ENCODE measurements at places on chromosomes 12 and 14. TPM values are rescaled to one million over a fixed set of nuclear protein-coding genes. Genes with fewer than 3 reads are reported as not detected.
A peak's percentile ranks its signal among the peaks of the same experiment; 100 is the strongest.

DNA sequence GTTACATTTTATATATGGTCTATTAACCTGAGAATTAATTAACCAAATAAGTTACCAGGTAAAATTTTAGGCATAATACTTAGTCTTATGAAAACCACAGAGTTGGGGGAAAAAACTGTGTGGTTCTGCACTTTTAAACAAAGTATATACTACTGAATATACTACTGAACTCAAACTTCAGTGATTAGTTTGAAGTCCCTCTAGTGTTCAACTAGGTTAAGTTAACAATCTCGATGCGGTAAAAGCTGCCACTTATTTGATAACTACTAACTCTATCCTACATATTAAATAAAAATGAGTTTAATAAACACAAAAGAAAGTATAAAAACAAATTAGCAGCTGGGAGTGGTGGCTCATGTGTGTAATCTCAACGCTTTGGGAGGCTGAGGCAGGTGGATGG is 56.7 kb downstream of the MED13L start:
- no peak for DNase-seq

C3AR1 gene
- 0.22 TPM for total RNA-seq

- peak; percentile 41 for DNase-seq
Observed at GRCh38 chr12:94875525-94875924, 128.0 kb downstream of the NDUFA12 start.

DNA sequence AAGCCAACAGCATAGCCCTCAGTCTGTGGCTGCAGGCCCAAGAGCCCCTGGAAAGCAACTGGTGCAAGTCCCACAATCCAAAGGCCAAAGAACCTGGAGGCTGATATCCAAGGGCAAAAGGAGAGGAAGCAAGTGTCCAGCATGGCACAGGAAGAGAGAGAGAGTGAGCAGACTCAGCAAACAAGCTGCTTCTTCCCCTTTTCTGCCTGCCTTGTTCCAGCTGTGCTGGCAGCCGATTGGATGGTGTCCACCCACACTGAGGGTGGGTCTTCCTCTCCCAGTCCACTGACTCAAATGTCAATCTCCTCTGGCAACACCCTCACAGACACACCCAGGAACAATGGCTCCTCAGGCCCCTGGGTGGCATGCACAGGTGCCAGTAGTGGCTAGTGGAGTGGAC is 33.5 kb downstream of the SMCO2 start:
- DNase-seq: no peak

- peak; percentile 14 for DNase-seq
Observed at GRCh38 chr12:116551952-116552772, 7.0 kb upstream of the MAP1LC3B2 start.

DNA sequence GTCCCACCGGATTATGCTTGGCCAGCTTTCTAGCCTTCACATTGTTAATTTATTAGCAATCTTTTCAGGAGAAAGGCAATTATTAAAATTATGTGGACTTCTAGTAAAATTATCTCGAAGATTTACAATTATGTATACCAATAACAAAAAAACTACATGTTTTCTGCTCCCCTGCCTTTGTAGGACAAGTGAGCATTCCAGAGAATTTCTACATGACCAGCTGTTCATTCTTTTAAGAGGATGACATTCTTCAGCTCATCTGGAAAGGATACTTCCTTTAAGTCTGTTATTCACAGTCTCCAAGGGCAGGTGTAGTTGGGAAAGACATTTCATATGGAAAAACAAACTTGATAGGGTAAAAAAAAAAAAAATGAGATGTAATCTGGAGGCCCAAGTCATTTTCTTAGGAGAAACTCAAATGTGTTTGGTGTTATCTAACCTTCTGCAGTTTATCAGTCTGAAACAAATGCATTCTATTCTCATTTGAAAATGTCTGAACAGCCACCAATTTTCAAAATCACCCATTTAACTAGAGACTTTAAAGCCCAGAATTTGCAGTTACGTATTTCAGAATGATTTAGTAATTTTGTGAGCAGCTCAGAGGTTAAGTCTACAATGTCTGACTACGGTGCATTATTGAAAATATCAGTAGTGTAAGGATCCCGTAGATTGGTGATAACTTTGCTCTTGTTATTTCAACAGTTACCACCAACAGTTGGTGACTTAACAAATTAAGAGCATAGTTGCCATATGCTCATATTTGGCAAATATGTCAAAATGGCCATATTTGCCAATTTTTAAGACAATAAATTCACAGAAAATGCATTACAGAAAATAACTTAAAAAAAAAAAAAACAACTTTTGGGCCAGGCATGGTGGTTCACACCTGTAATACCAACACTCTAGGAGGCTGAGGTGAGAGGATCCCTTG is 1.8 kb upstream of the PHLDA1 start:
- peak; percentile 26 for DNase-seq

FITM1 gene
- not detected for total RNA-seq

DNA sequence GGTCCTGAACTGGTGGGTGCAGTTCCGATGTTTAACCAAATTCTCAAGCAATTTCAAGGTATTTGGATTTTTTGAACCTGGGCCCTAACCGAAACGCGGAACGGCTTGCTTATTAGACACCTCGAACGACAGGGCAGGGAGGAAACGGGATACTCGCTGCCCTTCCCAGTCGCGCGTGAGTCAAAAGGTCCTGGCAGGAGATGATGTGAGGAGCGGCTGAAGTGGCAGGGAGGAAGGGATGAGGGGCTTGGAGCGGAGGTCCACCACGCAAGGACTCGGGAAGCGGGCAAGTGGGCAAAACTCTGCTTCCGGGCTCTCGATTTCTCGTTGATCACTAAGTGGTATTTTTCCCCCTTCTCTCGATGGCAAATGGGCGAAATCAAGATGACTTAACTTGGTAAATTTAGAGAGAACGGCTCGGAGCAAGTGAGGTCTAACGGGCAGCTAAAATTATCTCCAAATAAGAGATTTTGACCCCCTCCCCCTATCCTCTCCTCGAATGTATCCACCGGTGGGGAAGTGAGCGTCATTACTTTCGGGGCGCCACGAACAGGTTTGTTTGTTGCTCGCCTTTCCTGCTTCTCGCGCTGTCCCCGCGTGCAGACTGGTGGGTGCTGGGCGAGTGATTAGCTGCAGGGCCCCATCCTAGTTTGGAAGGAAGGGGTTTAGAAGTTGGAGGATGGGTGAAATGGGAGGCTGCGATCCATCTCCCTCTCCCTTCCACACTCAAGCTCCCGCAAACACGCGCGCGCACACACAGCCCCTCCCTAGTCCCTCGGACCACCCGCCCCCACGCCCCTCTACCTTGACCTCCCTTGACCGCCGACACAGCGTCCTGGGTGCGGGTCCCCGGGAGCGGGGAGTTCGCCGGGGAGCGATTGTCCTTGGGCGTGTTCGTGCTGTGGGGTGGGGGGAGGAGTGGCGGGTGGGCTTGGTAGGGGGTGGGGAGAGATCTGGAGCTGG is 986 bp upstream of the NTF3 start:
- peak; percentile 6 for DNase-seq
